ENCODE measurements at places on chromosomes 16 and 17. TPM values are rescaled to one million over a fixed set of nuclear protein-coding genes. Genes with fewer than 3 reads are reported as not detected.

The SLC13A5 gene
- not detected for total RNA-seq

The LLGL2 gene
- 21.6 TPM for total RNA-seq

The CACNG5 gene
- not detected for total RNA-seq

The BRICD5 gene
- 31.7 TPM for total RNA-seq

The PRDM7 gene
- not detected for total RNA-seq

The SPATA32 gene
- not detected for total RNA-seq

The PRR35 gene
- total RNA-seq = not detected

The GPRC5C gene
- 1.1 TPM for total RNA-seq

The FOXN1 gene
- not detected for total RNA-seq

The KNOP1 gene
- 33.2 TPM for total RNA-seq

The HSPB9 gene
- total RNA-seq = not detected

The CALB2 gene
- total RNA-seq = not detected

The ZNF469 gene
- total RNA-seq = not detected

The VWA3A gene
- total RNA-seq = not detected

The TNFRSF13B gene
- total RNA-seq = 5.7 TPM

The CA5A gene
- not detected for total RNA-seq

The RAB37 gene
- 12.7 TPM for total RNA-seq

The AFMID gene
- total RNA-seq = 90.2 TPM

The WFDC1 gene
- total RNA-seq = not detected

The MSLN gene
- total RNA-seq = 0.44 TPM

The ABCA10 gene
- total RNA-seq = not detected

The RAC3 gene
- 16.4 TPM for total RNA-seq

The DPH1 gene
- total RNA-seq = 35.1 TPM

The TMEM98 gene
- total RNA-seq = not detected

The MAFG gene
- 33.6 TPM for total RNA-seq

The EVI2A gene
- total RNA-seq = 28.1 TPM

The TCAP gene
- total RNA-seq = 2.7 TPM

The ARHGDIG gene
- total RNA-seq = not detected

The LGALS9B gene
- not detected for total RNA-seq

The PRRT2 gene
- 3.2 TPM for total RNA-seq

The SLC52A1 gene
- not detected for total RNA-seq

The TEKT1 gene
- not detected for total RNA-seq

The KRT39 gene
- not detected for total RNA-seq

The OR2C1 gene
- not detected for total RNA-seq

Measured in OCI-LY7 (cell line).